IPS DF 19.7 (cell line): ENCODE measurements at places on chromosomes 7 and 10.

DNA sequence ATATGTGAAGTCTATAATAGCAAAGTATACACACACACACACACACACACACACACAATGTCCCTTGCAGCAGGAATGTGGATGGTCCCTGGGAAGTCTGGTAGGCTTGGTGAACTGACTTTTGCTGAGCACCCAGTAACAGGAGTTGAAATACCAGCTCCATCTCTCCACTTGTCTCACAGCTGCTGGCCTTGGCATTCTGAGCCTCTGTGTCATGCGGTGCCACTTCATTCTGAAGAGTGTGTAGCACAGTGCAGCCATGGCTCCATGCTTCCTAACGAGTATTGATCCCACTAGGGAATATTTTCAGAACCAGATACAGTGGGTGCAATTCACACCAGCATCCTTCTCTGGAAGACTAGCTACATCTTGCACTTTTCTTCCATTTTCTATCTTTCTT lies 192.4 kb downstream of the ADARB2 start:
- no peak for DNase-seq

DNA sequence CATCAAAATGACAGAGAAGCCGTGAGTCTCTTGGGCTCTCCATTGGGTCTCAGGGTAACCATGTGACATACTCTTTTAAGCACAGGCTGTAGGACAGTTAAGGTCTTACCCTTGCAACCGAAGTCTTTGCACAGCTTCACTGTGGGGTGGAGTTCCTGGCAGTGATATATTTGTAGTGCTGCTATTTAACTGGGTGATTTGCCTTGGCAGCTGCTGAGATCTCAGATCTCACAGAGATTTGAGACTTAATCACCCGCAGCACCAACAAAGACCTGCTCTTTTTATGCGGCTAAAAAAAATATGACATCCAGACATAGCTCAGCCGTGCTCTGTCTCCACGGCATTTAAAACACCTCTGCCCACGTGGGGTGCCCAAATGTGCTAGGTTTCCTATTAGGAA lies 63.4 kb upstream of the NPTX2 start:
- no peak for DNase-seq

DNA sequence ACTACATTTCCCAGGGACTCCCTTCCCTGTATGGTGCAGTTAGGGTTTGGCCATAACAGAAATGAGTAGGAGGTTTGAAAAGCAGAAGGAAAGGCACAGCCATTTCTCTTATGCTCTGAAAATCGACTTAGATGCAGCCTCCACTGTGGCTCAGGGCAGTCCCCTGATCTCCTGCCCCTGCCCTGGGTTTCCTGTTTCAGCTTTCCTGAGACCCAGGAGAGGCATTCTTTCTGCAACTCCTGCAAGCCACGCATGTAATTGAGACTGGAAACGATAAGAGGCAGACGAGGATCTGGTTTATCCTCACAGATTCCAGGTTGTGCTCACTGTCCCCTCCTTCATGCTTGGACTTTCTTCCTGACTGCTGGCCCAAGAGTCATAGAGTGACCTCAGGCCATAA lies 461.2 kb upstream of the VSTM2A start:
- DNase-seq: no peak

GRCh38 chr7:50864694-50865093 lies 82.0 kb upstream of the GRB10 start:
- DNase-seq: no peak

DNA sequence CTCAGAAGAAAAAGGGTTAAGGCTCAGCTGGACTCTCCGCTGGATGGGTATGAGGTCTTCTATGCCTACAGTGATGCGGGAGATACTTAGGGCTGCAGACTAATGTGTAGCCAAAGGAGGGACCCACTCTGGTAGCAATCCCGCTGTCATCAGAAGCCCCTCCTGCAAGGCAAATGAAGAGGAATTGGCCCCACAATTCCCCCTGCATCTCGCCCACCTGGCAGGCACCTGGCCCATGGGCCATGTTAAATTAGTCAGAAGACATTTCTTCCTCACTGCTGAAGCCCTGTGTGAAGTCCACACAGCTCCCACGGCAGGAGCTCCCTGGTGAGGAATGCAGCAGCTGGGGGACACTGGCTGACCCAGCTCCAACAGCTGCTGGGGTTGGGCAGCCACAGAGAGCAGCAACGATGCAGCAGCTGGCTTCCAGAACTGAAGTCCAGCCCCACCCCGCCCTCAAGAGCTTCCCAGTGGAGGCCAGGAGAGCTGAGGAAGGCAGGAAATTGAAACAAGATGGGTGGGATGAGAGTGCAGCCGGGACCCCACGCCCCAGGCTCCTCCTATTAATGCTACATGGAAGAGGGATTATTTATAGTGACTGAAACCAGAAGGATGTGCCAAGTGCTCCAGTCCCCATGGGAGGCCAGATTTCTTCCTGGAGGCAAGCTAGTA lies 5.5 kb downstream of the VSTM4 start:
- no peak for DNase-seq

- no peak for DNase-seq
These were observed 144.1 kb downstream of the SRPK2 start for GRCh38 chr7:105244594-105244993.

GRCh38 chr10:23338155-23338828 lies 6.3 kb downstream of the C10orf67 start:
- DNase-seq: no peak

DNA sequence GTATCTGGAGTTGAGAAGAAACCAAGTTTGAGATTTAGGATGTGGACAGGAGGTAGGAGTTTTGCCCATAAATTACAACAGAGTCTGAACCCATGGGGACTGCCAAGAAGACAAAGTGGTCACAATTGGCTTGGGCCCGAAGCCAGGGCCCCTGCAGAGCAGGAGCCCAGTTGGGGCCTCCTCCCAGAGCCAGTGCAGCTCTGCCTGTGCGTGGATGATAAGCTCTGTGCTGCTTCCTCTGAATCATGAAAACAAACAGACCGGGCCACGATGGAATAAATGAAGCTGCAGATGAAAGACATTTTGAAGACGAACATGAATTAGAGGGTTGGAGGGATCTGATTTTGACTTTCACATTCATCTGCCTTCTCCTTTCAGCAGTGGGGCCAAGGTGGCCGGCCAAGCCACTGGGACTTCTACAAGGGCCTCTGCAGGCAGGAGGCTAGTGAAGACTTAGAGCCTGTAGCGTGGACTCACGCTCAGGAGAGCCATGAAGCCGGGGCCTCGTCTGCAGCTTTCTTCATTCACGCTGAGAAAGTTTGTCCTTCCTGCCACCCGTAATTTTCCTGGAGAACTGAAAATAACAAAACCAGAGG lies 156.8 kb upstream of the LYZL1 start:
- DNase-seq: no peak

GRCh38 chr10:35641676-35642034 lies 441 bp downstream of the FZD8 start:
- DNase-seq: no peak

GRCh38 chr7:24343614-24344013 lies 59.6 kb downstream of the NPY start:
- no peak for DNase-seq

- no peak for DNase-seq
These were observed 60.1 kb upstream of the ELN start for GRCh38 chr7:73967832-73968290.

- DNase-seq: no peak
These were observed 317.0 kb downstream of the GLRX3 start for GRCh38 chr10:130453036-130453720.

DNA sequence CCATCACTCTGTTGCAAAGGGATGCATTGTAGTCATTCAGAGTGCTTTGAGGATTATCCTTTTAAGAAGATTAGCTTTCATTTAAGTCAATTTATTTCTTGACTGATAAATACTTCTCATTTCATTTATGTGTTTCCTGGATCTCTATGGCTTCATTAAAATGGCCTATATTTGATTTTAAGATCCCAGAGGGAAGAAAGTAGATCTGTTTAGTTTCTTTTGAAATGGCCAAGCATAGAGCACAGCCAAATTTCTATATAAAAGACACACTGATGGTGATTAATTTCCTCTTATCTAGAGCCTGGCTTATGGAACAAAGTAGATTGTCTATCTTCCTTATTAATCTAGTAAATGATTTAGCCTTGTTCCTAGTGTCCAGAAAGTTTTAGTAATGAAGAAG lies 129.7 kb upstream of the CALCR start:
- DNase-seq: no peak

GRCh38 chr10:97128516-97129154 lies 57.1 kb downstream of the SLIT1 start:
- no peak for DNase-seq

DNA sequence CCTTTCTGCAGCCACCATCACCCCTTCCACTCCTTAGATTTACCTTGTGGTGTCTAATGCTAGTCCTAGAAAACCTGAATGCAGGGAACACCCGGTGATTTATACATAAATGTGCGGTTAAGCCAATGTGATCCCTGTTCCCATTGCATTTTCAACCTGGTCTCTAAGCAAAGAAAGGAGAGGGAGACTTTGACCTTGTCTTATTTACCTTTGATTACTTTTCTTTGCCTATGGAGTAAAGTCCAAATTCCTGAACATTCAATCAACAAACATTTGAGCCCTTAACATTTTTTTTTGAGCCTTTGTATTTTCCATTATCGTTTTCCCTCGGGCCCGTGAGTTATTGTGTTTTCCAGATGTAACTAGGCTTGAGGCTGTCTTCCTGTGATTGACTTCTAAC lies 233.9 kb downstream of the ZNF248 start:
- DNase-seq: no peak

DNA sequence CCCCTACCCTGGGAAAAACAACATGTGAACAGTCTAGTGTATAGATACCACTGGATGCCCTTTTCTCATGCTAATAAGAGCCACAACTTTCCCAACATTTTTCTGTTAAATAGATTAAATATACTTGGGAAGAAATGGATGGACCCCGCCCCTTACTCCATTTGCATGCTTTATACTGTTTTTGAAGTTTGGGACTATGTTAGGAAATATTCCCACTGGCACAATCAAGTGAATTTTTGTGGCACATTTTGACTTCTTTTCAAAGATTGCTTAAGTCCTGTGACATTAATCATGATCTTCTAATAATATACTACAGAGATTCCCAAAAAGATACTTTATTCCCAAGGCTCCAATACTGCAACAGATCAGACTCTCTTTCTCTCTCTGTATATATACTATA lies 216.6 kb downstream of the TWIST1 start:
- DNase-seq: no peak

DNA sequence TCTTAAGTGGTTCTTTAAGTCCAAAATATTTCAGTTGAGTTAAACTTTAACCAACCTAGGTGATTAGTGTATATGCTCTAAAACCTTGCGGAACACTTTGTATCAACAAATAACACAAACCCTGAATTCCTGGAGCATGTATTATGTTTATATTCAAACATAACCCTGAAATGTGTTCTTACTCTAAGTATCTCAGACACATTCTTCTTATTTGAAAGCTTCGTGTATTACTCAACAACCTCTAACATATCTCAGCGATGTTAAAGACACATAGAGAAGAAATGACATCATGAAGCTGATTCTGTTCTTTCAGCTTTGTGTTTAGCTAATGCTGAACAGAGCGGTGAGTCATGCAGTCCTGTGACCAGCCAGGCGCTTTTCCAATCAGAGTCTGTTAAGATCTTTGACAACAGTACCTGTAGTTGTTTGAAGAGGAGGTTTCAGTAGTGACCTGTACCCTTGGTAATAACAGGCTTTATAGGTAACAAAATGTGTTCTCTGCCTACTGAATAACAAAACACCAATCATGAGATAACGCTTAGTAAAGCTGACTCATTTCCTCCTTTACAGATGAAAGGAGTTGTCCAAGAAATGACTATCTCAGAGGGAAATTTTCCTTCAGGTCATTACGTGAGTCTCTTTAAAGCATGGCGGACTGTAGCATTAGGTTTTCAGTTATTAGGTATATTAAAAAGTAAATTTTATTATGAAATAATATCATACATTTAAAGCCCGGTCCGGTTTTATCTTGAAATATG lies 67.3 kb upstream of the KLF6 start:
- DNase-seq: no peak

DNA sequence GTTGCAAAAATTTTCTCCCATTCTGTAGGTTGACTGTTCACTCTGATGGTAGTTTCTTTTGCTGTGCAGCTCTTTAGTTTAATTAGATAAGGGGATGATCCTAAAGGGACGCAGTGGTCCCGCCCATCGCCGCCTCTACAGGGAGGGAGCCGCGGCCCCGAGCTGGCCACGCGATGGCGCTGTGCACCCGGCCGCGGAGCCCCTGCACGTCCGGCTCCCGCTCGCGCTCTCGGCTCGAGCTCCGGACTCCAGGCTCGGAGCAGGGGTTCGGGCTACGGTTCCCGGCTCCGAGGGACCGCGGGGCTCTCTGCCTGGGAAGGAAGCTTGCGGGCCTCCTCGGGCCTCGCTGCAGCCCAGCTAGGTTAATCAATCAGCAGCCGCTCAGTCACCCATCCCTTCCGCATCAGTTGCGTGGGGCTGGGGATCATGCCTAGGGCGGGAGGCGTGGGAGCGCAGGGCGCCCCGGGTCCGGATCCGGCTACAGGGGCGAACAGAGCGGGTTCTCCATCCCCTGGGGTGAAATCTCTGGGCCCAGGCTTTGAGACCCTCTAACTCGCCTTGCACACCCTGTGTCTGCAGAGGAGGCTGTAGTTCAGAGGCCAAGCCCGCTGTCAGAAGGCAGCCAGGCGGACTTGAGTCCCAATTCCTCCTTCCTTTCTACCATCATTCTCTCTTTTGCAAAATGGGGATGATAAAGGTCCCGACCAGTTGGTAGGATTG lies 97.9 kb downstream of the WDR11 start:
- no peak for DNase-seq

- DNase-seq: no peak
These were observed 35.8 kb downstream of the SLC26A4 start for GRCh38 chr7:107696330-107696946.

DNA sequence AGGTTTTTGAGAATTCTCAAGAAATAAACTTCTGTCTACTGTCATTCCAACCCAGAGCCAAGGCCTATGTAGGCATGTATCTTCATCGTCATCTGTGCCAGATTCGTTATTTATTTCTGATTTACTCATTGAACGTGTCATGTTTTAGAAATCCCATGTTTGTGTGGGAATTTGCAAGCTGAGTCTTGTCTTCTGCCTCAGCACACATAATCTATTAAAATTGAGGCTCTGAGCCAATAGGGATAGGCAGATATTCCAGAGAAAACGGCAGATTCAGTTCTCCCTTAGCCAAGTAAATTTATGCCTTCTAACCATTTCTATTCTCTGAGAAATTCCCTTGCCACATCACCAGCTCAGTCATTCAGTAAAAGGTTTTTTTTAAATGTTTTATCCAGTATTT lies 444.6 kb downstream of the REEP3 start:
- DNase-seq: no peak
